Lung microvascular endothelial cell (primary cell): ENCODE measurements at places on chromosomes 13 and 19.

- DNase-seq = no peak
Observed at GRCh38 chr13:35926859-35927530, 204.2 kb downstream of the DCLK1 start.

DNA sequence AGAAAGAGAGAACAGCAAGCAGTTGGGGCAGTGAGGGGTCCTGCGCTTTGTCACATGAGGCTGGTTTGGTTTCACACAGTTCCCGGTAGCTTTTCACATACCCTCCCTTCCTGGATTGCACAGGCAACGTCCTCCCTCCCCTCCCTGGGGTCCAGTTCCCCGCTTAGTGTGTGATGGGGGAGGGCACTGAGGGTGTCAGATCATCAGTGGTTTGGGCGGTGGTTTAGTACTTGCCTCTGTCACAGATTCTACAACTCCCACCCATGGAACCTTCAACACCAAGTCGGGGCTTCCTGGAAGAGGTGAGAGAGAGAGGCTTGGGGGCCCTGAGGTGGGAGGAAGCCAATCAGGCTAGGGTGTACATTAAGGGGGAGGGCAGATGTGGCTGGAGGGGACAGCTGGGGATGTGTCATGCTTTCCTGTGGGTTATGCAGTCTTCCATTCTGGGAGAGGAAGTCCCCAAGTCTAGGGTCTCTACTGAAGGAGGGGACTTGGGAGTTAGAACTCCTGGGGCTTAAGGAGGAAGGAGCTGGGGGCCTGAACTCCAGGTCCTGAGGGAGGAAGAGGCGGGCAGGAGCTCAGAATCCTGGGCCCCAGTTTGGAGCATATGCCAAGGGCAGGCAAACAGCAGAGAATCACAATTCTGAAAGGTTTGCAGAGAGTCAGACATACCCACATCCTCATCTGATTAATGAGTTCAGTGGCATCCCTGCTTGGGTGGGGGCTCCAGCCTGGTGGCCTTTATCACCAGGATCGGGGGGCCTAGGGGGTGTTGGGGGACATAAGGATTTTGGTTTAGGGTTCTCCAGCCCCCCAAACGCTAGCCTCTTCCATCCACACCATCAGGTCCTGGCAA is at the start of gene NKG7:
Gene NKG7 (minus strand): TSS at position 6 of the 856 bp plus-strand sequence. CDS start 119 bp downstream, outside the sequence.
- no peak for DNase-seq

- no peak for DNase-seq
Observed at GRCh38 chr13:107721125-107721869, 494.0 kb downstream of the LIG4 start.

DNA sequence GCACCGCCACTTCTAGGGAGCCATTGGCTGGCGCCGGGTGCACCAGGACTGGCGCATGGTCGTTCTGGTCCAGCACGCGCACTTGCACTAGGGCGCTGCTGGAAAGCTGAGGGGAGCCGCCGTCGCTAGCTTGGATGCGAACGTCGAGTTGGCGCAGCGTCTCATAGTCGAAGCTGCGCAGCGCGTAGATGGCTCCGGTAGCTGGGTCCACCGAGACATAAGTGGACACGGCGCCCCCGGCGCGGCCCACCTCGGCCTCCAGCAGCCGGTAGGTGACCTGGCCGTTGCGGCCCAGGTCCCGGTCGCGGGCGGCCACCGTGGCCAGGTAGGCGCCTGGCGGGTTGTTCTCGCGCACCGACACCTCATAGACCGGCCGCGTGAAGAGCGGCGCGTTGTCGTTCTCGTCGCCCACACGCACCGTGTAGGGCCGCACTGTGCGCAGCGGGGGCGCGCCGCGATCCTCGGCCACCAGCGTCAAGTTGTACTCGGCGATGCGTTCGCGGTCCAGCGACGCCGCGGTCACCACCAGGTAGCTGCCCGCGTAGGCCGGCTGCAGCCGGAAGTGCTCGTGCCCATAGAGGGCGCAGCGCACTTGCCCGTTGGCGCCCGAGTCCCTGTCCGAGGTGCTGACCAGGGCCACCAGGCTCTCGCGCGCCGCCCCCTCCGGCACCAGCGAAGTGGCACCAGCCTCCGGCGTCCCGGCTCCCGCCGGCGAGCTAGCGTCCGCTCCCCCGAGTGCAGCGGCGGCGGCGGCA is 1.7 kb downstream of the PCDH8 start:
- DNase-seq = peak; percentile 22

DNA sequence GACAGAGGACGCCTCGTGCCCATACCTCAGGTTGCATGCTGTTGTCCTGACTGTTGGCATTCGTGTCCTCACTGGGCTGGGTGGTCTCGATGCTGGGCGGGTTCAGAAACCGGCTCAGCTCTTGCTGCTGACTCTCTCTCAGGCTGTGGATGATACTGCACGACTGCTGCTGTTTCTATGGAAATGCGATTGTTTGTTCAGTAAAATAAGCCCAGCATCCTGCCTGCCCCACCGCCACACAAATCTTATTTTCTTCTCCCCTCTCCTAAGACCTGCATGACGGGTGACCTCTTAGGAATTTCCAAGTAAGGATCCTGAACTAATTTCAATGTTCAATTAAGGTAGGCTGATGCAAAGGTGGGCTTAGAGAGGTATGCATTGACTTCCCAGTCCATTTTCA is 356.5 kb downstream of the NALCN start:
- DNase-seq = no peak

GRCh38 chr13:81458170-81458569 is 1117.2 kb upstream of the SPRY2 start:
- DNase-seq = no peak

DNA sequence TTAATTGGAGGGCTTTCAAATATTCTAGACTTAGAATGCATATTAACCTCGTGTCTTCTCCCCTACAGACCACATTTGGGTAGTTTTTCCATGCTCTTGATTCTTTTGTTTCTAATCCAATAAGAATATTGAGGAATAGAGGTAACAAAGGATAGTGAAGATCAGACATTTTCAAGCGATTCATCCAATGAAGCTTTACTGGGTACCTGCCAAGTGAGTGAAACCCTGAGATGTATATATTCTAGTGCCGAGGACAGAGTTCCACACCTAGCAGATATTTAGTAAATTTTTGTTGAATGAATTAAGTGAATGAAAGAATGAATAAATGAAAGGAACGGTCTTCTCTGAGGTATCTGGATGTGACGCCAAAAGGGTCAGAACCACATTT is 442 bp upstream of the RFC3 start:
- DNase-seq = no peak

DNA sequence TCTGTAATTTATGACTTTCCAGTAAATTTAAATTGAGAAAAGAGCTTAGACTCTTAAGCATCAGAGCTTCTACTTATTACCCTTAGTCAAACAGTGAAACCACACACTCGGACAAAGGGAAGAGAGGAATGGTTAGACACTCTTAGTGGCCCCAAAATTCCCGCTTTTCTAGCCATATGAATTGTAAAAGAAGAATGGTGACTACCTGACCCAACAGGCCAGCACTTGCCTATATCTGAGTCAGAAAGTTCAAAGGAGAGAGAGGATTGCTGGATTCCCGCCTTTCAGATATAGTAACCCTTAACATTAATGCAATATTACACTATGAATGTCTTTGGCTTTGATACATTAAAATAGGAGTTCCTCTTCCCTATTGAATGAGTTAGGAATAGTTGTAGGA is 317.3 kb downstream of the PCDH17 start:
- DNase-seq = no peak

- DNase-seq = no peak
Observed at GRCh38 chr19:46693760-46694159, 23.2 kb downstream of the PRKD2 start.
